Suppressor macrophage treated with lipopolysaccharide for 4 hours (primary cell): ENCODE measurements at places on chromosomes 6 and 20.

DNA sequence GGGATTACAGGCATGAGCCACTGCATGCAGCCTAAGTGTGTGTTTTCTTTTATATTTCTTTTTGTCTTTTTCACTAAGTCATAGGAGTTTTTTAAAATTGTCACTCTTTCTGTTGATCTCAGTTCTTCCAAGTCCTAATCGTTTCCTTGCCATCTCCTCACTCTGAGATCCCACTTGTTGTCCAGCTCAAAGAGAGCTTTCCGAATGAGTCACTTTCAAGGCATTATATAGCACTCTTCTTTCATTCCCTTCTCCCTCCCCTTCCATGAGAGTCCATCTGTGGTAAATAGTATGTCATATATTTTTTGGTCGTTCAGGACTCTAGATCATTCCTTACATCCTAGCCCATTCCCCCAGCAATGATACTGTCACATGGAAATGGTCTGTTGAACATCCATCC is 4.3 kb downstream of the VAPB start:
- no peak for DNase-seq

DNA sequence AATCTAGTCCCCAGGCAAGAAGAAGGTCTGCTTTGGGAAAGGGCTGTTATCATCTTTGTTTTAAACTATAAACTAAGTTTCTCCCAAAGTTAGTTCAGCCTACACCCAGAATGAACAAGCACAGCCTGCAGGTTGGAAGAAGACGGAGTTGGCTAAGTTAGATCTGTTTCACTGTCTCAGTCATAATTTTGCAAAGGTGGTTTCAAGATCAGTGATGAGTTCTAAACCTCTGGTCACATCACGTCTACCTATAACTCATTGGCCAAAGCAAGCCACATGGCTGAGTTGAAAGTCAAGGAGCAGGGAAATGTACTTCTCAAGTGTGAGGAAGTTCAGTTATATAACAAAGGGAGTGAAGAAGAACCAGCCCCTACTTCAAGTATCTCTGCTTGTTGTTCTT is 50.5 kb upstream of the ECI2 start:
- DNase-seq = no peak

- no peak for DNase-seq
These were observed 56.8 kb downstream of the TFAP2C start for GRCh38 chr20:56685879-56686278.

DNA sequence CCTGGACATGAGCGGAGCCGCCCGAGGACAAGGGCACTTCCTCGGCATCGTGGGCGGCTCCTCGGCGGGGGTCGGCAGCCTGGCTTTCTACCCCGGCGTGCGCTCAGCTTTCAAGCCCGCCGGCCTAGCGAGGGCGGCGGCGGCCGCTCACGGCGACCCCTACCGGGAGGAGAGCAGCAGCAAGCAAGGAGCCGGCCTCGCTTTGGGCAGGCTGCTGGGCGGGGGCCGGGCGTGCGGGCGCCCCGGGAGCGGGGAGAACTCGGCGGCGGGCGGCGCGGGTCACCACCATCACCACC is 6.7 kb downstream of the PRDM13 start:
- peak; percentile 60 for DNase-seq

DNA sequence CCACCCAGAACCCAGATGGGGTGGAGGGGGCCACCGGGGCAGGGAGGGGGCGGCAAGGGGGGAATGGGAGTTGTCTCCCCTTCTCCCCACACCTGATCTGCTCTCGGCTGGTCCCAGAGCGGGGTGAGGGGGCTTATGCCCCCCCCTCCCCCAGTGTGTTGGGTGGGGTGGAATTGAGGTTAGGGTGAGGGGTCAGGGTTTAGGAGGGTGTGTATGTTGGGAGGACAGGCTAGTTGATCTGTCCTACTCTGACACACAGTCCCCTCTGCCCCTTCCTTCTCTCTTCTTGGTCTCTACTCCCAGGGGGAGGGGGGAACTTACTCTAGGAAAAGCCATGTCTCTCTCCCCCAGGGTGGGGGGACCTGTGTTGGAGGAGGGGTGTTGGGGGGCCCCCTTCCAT is 1.9 kb upstream of the ZBTB9 start:
- DNase-seq = no peak
